COLO829 (cell line): ENCODE measurements at places on chromosomes 5 and 9.
A peak's percentile ranks its signal among the peaks of the same experiment; 100 is the strongest.

DNA sequence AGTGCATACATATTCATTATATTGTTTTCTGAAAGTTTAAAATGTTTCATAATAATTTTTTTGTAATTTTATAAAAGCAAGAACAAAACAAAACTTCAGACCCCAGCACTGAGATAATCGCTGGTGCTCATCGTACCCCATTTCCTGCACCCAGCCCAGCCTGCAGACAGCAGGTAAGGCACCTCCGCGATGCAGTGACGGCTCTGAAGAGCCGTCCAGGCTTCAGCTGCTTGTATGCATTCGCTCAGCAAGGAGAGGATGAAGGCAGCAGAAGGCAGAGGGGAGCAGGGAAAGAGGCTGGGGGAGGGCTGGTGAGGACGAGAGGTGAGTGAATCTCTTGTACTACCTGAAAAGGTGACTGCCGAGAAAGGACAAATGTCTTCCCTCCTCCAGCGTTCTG is 153.5 kb downstream of the TTLL11 start:
- DNase-seq = no peak

- no peak for DNase-seq
Observed at GRCh38 chr9:123419721-123420591, 64.0 kb downstream of the CRB2 start.

DNA sequence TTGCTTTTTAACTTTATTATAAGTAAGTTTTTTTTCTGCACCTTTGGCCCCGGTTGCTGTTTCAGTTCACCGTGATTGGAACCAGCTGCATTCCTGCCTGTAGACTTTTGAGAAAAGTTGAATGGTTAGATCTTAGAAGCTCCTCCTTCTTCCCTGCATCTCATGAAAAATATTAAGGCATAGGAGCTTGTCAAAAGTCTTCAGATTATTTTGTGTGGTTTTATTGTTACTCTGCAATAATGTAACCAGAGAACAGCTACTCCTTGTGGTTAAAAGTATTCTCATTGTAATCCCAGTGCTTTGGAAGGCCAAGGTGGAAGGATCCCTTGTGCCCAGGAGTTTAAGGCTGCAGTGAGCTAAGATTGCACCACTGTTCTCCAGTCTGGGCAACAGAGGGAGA is 3.3 kb upstream of the SLC2A8 start:
- DNase-seq = no peak

GRCh38 chr5:157390551-157391297 is 69.3 kb upstream of the NIPAL4 start:
- DNase-seq = peak; percentile 35

DNA sequence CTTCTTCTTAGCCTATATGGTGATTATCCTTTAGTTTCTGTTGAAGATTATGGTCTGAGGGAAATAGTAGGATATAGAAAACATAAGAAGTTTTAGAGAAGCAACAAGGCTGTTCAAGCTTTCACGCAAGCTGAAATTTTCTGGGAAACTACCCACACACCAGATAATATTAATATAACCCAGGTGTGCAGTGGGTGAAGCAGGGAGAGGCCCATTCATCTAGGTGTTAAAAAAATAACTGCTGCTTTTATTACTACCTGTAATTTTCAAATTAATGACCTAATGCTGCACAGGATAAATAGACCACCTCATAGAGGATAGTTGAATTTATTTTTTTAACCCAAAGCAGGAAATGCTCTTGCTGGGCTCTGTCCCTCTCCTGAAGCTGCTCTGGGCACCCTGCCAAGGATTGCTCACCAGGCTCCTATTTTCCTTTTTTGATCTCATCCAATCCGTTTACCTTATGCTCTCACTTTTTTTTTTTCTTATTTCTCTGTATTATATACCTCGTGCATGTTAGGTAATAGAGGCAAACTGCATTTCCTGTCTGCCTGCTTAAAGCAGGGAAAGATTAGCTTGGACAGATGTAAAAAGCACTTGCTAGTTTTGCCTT is 124.3 kb upstream of the SLC12A2 start:
- DNase-seq = peak; percentile 40

DNA sequence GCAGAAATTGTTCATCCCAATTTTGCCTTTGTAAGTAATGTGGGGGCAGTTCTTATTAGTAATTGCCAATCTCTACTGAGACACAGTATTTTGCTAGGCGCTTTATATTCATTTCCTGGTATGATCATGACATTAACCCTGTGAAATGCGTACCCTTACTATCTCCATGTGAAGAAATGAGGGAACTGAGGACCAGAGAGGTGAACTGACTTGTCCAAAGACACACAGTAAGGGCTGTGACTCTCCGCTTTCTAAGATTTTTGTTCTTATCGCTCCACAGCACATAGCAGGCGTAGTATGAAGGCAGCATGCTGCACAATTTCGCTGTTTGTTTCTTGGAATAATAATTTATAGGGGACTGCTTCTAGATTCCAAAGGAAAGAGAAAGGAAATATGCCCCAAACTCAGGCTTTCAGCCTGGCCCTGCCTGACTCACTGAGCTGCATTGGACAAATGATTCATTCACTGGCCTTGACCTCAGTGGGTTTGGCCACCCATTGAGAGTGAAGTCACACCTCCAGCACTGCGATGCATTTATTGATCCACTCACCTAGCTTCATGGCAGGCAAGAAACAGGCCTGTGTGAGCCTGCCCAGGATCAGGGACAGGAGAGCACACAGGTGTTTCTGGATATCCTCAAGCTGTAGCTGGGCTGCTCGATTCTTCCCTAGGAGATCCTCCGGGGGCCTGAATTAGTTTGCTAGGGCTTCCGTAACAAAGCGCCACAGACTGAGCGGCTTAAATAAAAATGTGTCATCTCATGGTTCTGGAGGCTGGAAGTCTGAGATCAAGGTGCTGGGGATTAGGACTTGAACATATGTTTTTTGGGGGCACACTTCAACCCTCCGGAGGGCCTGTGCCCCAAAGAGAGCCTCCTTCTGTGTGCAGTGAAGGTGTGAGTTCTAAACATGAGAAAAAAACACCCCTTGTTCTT is 7.2 kb upstream of the DUSP1 start:
- no peak for DNase-seq

DNA sequence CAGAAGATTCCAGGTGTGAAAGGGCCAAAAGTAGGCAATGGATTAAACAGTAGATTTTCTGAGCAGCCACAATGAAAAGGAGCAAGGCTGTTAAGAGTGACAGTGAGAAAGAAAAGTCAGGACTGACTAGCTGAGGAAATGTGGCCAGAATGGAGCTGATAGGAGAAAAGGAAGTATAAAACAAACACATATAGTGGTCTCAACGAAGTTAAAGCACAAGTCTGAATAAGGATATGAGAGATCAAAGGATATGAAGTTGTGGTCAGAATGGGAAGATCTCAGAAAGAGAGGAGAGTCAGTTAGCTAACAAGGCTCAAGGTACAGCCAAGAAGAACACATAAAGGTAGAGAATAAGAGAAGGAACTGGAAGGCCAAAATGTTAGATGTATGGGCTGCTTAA is 39.9 kb downstream of the FNIP1 start:
- DNase-seq = no peak

DNA sequence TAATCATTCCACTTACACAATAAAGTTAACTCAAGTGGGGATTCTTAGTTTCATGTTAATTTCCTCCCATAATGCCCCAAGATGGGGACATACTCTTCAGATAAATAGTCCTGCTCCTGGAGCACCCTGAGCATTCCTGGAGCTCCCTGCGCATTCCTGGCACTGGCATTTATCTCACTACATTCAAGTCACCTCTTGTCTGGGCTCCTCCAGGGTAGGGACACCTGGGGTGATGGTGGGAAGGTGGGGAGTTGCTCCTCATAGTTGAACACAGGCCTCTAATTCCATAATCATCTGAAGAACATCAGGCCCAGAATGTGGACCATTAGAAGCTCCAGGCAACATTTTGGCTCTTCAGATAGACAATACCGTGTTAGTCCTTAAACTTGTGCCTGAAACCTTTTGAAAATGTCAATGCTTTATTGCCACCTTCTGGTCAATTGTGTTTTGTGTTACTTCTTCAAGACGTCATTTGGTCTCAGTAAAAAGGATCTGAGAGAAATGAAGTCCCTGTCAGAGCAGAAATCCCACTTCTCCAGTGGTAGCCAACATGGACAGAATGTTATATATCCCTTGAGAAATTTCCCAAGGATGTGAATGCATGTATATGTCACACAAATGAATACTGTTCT is 14.2 kb upstream of the AGGF1 start:
- DNase-seq = peak; percentile 20

DNA sequence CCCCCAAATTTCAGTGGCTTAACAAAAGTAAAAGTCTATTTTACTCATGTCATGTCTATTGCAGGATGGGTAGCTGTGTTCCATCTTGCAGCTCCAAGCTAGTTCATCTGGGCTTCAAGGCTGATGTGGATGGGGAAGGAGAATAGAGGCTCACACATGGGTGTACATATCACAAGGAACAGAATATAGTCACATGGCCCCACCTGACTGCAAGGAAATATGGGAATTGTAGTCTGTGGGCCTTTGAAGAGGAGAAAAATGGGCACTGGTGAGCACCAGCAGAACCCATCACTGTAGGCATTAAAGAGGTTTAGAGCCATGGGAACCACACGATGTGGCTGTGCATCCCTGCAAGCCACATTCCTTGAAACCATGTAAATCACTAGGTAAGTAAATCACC is 17.9 kb upstream of the TRIO start:
- no peak for DNase-seq

DNA sequence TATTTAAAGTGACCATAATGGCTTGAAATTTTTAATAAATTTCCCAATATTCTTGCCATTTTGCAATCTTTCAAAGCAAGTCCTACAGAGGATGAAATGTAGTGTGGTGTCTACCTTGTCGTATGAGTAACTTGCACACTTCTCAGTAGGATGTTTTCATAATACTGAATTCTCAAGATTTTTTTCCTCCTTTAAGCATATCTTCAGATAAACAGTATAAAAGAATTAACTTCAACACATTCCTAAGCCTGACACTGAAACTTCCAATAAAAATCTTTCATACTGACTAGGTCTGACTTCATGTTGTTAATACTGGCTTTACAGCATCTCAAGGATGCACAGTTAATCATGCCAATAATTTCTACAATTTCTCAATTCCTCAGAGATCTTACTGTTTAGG is 62.0 kb downstream of the DROSHA start:
- no peak for DNase-seq

DNA sequence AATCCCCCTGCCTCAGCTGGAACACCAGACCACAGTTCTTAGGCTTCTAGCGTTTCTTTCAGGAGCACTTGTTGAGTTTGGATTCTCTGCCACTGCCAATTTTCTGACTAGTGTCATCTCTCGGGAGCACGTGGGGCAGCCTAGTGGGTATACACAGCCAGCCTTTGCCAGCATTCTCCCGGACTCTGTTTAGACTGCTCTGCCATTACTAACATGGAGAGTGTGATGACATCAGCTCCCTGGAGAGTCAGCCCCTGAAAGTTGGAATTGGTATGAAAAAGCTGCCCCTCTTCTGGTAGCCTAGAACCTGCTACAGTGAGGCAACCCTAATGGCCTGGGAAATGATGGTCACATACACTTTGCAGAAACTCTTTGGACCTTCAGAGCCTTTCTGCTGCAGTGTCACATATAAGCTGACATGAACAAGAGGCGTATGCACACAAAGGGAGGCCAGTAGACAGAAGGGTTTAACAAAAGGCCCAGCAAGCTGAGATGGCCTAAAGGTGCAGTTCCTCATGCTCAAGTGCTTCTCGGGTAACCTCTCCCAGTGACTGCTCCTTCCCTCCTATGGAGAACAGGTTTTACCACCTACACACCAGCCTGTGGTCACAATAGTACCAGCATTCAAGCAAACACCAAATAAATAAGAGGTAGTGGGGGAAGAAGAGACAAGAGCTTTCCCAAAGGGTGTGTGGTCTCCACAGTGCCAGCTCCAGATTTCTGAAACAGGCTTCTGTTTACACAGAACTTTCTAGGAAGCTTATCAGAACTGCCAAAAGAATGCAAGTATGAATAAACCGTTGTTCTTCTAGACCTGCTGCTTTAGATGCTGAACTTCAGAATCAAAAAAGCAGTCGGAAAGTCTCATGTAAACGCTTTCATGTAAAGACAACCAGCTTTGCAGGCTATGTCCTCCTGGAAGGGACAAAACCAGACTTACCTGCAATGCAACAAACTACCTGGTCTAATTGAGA is 16.5 kb downstream of the SPACA9 start:
- DNase-seq = peak; percentile 51

GRCh38 chr9:128908372-128908771 is 12.4 kb upstream of the PHYHD1 start:
- no peak for DNase-seq

DNA sequence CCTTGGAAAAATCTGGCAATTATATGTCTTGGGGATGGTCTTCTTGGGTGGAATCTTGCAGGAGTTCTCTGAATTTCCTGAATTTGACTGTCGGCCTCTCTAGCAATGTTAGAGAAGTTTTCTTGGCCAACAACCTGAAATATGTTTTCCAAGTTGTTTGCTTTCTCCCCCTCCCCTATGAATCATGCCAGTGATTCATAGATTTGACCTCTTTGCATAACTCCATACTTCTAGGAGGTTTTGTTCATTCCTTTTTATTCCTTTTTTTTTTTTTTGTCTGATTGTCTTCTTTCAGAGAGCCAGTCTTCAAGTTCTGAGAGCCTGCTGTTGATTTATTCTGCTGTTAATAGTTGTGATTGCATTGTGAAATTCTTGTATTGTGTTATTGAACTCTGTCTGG is 56.7 kb upstream of the SLC44A1 start:
- DNase-seq = no peak

GRCh38 chr5:131212471-131213021 is 41.8 kb downstream of the LYRM7 start:
- DNase-seq = no peak

GRCh38 chr5:177389241-177390169 is 5.3 kb downstream of the SLC34A1 start:
- DNase-seq = peak; percentile 93

DNA sequence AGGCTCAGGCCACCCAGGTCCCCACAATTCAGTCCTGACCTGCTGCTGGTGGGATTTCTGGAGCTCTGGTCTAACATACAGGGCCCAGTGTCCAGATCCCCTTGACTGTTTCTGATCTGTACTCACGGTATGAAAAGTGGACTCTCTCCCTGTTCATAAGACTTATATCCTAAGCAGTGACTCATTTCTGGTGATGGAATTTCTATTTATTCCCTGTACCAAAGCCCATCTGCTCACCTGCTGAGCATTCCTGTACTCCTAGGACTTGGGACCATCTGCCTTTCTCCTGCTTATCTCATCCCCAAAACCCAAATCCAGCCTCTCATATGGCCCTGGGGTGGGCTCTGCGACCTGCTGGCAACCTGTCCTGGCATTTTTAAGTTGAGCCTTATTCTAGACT is 86.6 kb downstream of the APBA1 start:
- DNase-seq = no peak

DNA sequence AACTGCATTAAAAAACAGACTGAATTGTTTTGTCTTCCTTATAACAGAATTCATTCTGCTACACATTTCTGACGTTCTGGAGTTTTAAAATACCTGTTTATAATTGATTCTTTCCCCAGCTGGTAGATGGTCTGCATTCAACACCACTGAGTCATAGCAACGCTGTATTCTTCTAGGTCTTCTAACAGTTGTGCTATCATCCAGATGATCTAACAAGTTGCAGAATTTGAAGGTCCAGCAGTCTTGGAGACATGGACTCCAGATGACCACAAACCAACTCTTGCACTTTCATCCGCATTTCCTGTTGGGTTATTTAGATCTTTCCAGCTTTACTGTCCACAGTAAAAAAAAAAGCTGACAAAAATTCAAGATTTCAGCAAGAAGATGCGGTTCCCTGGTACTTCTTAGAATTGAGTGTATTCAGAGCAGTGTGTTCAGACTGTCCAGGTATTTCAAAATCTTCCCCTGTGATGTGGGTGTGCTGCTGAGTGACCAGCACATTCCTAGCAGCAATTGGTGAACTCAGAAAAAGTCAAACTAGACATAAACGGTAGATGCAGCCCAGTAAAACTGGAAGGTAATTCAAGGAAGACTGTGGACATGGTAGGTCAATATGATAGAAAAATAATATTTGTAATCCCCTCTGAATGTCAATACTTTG is 50.2 kb downstream of the CSNK1A1 start:
- DNase-seq = no peak
